SW480 (cell line): ENCODE measurements at places on chromosomes 1 and 21.

DNA sequence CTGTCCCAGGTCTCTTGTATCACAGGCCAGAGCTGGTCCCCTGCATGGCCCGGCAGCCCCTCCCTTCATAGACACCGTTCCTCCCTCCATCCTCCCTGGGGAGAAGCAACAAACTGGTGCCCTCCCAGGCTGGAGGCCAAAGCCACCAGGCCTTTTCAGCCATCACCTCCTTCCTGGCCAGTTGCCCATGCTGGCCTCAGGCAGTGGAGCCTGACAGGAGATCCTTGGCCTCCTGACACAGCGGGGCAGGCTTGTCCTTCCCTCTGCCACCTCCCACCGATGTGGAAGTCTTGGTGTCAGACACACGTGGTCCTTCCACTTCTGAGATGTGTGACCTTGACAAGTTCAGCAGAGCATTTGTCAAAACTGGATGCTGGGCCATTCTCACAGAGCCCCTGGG lies 206.0 kb downstream of the HIVEP3 start:
- DNase-seq: no peak

- DNase-seq: peak; percentile 32
Measured at GRCh38 chr21:43731891-43732711, 13.2 kb downstream of the PDXK start.

DNA sequence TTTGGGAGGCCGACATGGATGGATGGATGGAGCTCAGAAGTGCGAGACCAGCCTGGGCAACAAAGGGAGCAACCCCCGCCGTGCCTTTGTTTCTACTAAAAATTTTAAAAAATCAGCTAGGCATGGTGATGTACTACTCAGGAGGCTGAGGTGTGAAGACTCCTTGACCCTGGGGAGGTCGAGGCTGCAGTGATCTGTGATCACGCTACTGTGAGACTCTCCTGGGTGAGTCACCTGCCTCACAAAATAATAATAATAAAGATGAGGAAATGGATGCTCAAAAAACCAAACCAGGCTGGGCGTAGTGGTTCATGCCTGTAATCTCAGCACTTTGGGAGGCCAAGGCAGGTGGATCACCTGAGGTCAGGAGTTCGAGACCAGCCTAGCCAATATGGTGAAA lies 19.2 kb downstream of the DSTYK start:
- no peak for DNase-seq

DNA sequence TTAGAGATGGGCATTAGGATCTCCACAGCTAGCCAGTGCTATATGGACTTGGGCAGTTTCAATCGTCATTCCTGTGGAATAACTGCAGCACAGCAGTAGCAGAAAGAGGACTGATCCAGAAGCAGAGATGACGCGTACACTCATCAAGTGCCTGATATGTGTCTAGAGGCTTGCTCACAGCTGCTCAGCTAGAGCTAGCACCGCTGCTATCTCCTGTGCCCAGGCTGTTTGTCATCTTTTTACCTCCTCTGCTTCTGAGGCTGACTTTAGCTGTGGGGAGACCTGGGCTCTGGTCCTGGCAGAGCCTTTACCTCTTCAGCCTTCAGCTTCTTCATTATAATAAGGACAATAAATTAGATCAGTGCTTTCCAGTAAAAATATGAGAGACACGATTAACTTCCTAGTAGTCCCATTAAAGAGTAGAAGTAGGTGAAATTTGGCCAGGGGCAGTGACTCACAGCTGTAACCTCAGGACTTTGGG lies 5.3 kb downstream of the TENT5C start:
- DNase-seq: no peak

- DNase-seq: no peak
Measured at GRCh38 chr1:228241259-228241658, 33.4 kb downstream of the OBSCN start.

GRCh38 chr1:3533067-3534048 lies 78.0 kb downstream of the MEGF6 start:
- no peak for DNase-seq

GRCh38 chr1:45414746-45415145 lies 74.5 kb upstream of the MUTYH start:
- no peak for DNase-seq
